ENCODE measurements at places on chromosomes 13 and 19.

- DNase-seq = no peak
Observed at GRCh38 chr13:45349438-45349837, 8.5 kb upstream of the TPT1 start.

DNA sequence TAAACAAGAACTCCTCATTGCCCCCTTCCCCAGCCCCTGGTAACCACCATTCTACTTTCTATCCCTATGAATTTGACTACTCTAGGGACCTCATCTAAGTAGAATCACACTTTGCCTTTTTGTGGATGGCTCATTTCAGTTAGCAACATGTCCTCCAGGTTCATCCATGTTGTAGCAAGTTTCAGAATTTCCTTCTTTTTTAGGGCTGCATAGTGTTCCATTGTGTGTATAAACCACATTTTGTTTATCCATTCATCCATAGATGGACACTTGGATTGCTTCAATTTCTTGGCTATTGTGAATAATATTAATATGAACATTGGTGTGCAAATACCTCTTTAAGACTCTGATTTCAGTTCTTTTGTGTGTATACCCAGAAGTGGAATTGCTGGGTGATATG, 4.8 kb upstream of the DHRS12 start:
- no peak for DNase-seq

GRCh38 chr13:49348751-49349150, 95.1 kb downstream of the CAB39L start:
- no peak for DNase-seq

DNA sequence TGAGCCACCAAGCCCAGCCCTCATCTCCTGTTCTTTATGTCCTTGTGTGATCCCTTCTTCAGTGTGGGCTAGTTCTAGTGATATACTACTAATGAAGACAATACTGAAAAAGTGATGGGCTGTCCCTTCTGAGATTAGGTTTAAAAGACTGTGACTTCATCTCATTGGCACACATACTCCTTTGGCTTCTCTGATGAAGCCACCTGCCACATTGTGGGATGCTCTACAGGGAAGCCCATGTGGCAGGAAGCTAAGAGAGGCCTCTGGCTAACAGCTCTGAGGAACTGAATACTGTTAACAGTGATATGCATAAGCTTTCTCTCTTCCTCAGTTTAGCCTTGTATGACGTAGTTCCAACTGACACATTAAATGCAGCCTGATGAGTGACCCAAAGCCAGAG, 13.6 kb downstream of the CSNK1A1L start:
- DNase-seq = no peak

GRCh38 chr13:50898338-50898737, 11.3 kb upstream of the RNASEH2B start:
- DNase-seq = no peak

- peak; percentile 59 for DNase-seq
Observed at GRCh38 chr19:7678971-7679751, 1.5 kb upstream of the TRAPPC5 start.

DNA sequence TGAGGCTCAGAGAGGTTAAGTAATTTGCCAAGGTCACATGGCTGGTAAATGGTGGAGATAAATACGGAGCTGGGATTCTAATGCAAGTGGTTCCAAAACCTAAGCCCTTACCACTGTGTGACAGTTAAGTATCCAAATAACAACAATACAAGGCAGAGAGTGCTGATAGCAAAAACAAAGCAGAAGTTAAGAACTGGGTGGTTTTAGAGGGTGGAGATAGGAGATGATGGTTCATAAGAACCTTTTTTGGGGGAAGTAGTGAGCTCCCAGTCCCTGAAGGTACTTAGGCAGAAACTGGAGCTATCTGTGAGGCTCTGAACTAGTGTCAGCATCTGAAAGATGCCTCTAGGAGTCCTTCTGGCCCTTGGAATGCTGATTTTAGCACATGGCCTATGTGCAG, 56.2 kb upstream of the UBE2L5 start:
- DNase-seq = no peak

GRCh38 chr19:49911381-49912145, 14.9 kb upstream of the IL4I1 start:
- DNase-seq = no peak

- no peak for DNase-seq
Observed at GRCh38 chr19:16258440-16258903, 60.8 kb downstream of the AP1M1 start.

DNA sequence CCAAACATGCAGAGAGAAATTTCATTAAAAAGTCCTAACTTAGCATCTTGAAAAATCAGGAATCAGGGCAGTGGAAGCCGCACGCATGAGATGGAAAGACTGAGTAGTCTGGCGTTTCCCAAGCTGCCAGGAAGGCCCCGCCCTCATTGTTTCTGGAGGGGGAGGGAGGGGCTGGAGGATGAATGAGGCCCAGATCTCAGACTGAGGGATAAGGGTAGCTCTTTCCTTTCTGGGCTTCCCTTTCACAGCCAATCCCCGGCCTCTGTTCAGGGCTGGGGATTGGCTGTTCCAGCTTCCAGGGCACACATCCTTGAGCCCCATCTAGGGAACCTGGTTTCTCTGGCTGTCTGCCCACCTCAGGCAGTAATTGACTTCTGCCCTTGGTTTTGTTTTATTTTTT, 7.3 kb downstream of the C19orf53 start:
- DNase-seq = no peak

GRCh38 chr13:112642090-112642460, 47.8 kb upstream of the ATP11A start:
- DNase-seq = no peak

DNA sequence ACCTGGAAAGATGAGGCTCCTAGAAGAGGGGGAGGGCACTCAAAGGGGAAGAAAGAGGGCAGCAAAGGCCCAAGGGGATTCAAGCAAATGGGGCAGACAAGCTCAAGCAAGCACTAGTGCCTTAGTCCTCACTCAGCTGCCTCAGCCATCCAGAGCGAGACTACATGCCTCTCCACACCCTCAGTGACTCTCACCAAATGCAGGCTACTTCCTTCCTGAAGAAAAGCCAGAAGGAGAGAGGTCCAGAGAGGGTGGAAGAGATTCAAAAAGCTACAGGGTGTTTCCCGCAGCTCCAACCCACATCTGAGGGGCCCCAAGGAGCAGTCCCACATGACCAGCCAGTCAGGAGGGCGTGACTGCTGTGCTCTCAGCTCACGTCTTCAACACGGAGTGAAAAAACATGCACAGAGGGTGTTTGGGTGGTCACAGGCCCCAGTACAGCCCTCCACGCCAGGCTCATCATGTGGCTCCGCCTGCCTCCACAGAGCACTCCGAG, 40.5 kb downstream of the MIPEP start:
- no peak for DNase-seq

GRCh38 chr13:83168590-83168989, 713.7 kb downstream of the SLITRK1 start:
- DNase-seq = no peak

Data from activated CD4-positive, alpha-beta T cell treated with anti-CD3 and anti-CD28 coated beads for 1 hour (primary cell).